NCI-H2081 treated with DMSO at 0.1 percent for 48 hours (cell line): ENCODE measurements at places on chromosomes 2 and 18.

GRCh38 chr2:142585785-142586184 is 291.7 kb upstream of the KYNU start:
- no peak for DNase-seq

DNA sequence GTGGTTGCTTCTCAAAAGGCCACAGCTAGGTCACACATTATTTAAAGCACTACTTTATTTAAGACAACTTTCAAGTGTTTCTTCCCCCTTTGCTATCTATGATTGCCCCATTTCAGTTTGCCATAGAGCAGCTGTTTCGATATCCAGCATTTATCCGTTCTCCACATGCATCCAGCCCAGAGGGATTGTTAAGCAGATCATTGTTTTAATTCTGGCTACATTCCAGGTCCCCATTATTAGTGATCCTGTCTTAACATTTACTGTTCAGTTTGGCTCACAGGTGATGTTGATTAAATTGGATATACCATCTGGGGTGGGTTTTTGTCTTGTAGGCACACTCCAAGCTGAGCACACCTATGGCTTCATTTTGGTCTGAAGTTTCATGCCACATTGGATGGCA is 638.7 kb downstream of the ZEB2 start:
- no peak for DNase-seq

DNA sequence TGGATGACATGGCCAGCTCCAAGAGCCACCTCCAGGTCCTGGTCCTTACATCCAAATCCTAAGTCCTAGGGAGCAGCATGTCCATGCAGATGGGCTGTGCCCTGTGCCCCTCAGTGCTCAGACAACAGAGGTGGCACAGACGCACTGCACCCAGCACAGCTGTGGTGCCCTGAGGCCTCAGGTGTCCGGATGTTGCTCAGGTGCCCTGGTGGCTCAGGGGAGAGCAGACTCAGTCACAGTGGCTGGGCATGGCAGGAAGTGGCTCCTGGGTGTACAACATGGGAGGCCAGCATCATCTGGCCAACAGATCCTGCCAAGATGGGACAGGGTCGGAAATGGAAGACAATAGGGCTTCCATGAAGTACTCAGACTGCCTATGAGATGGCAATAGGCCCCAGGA is 50.1 kb downstream of the TIMM21 start:
- no peak for DNase-seq

- no peak for DNase-seq
Measured at GRCh38 chr2:205462681-205463345, 219.5 kb upstream of the NRP2 start.

- DNase-seq: no peak
Measured at GRCh38 chr2:219877728-219878127, 250.3 kb downstream of the SLC4A3 start.

DNA sequence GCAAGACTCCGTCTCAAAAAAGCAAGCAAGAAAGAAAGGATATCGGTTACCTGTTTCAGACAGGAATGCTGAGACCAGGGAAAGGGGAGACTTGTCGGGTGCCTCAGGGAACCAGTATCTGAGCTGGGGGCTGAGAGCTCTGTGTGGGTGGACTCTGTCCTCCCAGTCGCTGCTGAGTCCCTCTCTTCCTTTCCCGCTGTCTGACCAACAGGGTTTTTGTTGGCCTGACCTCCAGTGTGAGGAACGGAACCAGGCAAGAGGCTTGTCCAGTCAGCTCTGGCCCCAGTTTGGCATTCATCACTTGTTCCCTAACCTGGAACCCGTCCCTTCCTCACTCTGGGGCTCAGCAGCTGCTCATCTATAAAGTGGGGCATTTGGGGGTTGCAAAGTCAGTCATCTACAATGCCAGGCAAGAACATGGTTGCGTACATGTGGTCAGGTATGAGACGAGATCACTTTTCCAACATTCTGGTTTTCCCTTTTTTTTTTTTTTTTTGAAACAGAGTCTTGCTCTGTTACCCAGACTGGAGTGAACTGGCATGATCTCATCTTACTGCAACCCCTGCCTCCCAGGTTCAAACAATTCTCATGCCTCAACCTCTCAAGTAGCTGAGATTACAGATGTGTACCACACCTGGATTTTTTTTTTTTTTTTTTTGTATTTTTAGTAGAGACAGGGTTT is 116.4 kb downstream of the PLB1 start:
- no peak for DNase-seq

- DNase-seq: no peak
Measured at GRCh38 chr2:128498086-128498485, 179.4 kb upstream of the HS6ST1 start.

GRCh38 chr2:86442642-86443005 is 1.5 kb downstream of the KDM3A start:
- no peak for DNase-seq

DNA sequence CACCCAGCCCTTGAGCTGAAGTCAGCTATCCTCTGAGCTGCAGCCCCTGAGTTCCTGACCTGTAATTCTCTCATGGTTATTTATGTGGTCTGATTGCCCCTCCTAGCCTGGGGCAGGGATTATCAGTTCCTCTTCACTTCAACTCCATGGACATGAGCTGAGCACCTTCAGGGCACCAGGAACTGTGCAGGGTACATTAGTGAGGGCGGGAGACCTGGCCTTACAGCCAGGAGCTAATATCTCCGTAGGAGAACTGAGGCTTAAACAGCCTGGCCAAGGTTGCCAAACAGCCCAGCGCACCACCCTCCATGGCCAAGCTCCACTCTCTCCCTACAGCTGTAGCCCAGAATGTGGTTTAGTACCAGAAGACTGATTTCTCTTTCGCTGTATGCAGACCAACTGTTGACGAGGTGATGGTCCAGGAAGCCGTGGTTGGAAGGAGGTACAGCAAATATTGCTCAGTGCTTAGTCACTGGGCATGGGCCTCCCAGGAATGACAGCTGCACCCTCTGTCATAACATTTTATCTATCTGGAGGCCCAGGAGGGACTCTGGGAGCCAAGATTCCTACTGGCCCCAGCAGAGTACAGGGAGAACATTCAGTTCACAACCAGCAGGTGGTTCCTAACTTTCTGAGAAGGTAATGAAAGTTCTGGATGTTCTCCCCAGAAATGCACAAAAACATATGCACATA is 228.7 kb upstream of the SIX2 start:
- no peak for DNase-seq

DNA sequence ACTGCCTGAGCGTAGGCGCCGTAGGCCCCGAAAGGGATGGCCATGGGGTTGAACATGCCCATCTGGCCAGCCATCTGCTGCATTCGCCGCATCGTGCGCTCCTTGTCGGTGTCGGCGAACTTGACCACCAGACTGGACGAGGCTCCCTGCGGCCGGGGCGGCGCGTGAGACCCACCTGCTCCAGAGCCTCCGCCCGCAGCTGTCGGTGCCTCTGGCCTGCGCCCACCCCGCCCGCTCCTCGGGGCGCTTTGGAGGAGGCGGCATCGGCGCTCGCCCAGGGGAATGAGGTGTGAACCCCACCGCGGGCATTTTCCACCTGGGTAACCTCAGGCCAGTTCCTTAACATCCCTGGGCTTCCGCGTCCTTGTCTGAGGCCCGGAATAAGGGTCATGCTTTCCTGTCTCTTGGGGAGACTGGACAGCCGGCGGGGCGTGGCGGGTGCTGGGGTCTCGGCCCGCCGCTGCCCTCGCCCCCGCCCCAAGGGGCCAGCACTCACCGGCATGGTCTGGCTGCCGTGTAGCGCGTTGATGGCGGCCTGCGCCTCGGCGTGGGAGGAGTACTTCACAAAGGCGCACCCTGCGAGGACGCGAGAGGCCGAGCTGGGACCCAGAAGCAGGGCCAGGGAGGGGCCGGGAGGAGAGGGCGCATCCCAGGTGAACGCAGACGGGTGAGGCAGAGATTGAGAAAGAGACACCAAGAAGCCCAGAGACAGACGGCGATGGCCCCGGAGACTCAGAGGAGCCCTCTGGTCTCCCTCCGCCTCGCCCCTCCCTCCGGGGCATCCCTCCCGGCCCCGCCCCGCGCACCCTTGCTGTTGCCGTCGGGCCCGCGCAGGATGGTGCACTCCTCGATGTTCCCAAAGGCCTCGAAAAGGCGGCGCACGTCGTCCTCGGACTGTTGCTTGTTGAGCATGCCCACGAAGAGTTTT is 291.0 kb downstream of the CELF4 start:
- DNase-seq: no peak

- DNase-seq: no peak
Measured at GRCh38 chr2:233354971-233355574, 779 bp downstream of the DGKD start.

GRCh38 chr2:27086724-27087593 is at the start of gene KHK:
TSS of gene KHK (plus strand) at chr2:27086772. CDS start at chr2:27087260, 488 bp downstream.
- no peak for DNase-seq

DNA sequence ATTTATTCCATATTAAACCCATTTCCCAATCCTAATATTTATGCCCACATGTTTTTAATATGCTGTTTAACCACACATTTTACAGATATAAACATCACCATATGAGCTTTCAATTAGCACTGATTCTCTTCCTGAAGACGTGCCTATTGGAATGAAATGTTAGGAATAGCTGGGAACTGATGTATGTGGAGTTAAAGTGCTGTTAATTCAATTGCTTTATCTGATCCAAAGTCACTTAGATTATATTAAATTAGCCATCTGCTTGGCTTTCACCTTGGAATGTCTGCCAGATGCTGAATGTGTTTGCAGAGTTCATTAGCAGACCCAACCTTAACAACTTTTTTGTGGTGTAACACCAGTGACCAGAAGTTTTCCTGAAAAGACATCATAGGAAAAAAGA is 942.9 kb upstream of the KLHL29 start:
- no peak for DNase-seq

- no peak for DNase-seq
Measured at GRCh38 chr2:11576398-11576797, 42.6 kb downstream of the GREB1 start.

DNA sequence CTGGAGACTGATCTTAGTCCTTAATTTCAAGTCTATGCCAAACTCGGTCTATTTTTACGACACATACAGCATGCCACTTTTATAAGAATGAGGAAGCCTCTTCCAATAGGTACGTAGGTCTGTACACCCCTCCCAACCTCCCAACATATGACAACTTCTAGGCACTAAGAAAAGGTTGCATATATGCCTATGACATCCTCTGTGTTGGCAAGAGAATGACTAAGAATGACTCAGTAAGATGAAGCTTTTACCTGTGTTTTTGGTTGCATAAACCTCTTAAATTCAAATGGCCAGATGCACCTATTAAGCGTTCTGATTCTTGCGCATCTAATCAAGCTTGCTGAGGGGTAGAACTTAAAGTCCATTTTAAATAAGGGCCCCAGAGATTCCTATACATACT is 586.4 kb upstream of the ZEB2 start:
- no peak for DNase-seq

DNA sequence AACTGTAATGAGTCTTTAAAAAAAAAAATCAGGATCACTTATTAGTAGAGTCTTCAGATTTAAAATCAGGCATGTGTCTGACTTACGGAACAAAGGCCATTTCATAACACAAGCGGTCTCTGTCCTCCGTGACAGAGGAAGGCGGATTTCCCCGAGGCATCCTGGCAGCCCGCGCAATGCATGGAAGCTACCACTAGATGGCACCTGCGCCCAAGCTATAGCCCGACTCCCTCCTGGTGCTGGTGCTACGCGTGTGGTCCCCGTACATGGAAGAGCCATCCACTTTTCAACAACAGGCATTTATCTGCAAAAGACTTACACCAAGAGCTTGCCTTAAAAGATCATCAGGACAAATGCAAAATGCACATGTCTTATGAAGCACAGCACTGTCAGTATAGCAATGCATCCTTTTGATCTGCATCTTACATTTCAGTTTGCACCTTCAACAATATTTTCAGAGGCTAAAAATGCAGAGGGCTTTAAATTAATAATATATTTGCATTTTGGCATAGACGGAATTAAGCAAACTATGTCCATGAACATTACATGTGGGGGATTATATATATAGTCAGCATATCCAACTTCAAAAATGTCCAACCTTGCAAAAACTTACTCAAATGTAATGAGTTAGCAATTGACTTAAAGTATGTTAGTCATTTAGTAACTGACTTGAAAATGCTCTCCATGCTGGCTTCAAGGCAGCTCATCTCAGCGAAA is 96.0 kb downstream of the ZNF516 start:
- DNase-seq: no peak

DNA sequence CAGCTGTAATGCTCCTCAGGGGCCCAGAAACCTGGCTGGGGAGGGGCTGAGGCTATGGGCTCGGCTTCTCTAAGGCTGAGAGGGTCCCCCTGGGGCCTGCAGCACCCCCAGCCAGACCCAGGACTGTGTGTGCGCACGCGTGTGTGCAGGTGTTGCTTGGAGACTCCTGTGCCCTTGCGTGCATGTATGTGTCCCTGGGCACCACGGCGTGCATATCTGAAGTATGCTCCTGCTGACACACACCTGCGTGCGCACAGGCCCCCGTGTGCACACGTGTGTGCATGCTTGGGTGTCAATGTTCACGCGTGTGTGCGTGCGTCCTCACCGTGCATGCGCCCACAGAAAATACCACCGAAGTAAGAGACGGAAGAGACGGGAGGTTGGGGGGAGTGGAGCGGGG is 14.9 kb upstream of the ECEL1 start:
- no peak for DNase-seq
